Stimulated activated CD8-positive, alpha-beta memory T cell treated with anti-CD3 and anti-CD28 coated beads, Interleukin-2, amount 100 ng/mL, for 48 hours (primary cell): ENCODE measurements at places on chromosomes 11 and 22.

GRCh38 chr11:70448983-70449567 lies 50.7 kb downstream of the CTTN start:
- DNase-seq: no peak

DNA sequence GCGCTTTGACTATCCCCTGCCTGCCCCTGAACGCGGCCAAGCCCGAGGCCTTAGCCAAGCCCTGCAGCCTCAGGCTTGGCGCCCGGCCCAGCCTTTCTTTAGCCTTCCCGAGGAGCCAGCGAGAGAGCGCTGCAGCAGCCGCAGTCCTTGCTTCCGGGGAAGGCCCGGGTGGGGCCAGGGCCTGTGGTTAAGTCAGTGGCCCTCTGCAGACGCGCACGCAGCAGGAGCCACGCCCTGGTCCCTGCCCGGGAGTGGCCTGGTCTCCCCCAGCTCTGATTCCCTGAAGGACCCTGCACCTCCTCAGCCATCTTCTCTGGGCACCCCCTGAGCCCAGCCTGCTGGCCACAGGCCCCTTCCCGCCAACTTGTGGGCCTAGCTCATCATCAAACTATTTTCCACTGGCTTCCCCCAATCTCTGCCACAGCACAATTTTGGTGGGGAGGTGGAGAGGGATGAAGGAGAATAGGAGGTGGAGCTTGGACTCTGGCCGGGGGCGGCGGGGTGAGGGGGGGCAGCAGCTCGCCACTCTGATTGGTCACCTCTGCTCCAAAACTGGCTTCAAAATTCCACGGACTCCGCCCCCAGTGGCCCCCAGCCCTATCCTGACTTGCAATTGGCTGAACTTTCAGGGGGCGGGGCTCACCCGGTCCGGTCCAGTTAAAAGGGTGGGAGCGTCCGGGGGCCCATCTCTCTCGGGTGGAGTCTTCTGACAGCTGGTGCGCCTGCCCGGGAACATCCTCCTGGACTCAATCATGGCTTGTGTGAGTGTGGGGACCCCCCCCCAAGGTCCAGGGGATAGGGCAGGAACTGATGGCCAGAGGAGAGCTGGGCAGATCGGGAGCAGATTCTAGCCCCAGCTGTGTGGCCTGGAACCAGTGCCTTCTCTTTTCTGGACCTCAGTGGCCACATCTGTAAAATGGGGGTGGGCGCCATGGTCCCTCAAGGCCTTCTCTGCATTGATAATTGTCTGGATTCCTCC lies at the start of gene LGALS1:
Gene LGALS1, plus strand, starts transcription at position 686 of the 979 bp plus-strand sequence. Its CDS starts 67 bp downstream, at position 753.
- DNase-seq: peak; percentile 74

- no peak for DNase-seq
Measured at GRCh38 chr22:50625131-50625567, 2.8 kb downstream of the ARSA start.

DNA sequence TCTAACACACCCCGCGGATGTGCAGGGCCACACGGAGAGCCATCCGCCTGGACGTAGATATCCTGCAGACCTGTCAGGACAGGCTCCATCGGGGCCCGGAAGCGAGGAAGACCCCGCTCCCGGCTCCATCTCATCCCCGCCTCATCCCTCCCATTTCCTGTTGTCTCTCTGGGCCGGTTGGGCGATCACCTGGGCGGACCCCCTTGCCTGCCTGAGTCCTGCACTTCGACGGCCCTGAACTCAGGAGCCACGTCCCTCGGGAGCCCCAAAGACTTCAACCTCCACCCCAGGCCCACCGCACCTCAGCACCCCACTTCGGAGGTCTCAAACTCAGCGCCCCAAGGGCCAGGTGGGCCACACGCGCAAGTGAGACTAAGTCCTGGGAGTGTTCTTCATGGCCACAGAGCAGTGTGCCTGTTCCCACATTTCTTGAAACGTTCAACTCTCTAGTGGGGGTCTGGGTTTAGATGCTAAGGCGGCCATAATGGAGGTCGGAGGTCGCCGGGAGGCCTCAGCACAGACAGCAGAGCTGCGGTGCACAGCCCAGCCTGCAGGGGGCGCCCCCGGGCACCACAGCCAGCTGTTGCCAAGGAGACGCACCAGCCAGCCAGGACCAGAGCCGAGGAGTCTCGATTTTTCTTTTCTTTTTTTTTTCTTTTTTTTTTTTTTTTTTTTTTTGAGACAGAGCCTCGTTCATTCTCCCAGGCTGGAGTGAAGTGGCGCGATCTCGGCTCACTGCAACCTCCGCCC lies 26.0 kb upstream of the FADD start:
- peak; percentile 54 for DNase-seq

- no peak for DNase-seq
Measured at GRCh38 chr22:45709060-45709739, 37.6 kb downstream of the ATXN10 start.

- peak; percentile 62 for DNase-seq
Measured at GRCh38 chr22:35352214-35353111, 28.4 kb upstream of the HMOX1 start.

- DNase-seq: no peak
Measured at GRCh38 chr11:2807025-2807681, 78.4 kb downstream of the CDKN1C start.
